ENCODE measurements at places on chromosomes 7 and 10.

DNA sequence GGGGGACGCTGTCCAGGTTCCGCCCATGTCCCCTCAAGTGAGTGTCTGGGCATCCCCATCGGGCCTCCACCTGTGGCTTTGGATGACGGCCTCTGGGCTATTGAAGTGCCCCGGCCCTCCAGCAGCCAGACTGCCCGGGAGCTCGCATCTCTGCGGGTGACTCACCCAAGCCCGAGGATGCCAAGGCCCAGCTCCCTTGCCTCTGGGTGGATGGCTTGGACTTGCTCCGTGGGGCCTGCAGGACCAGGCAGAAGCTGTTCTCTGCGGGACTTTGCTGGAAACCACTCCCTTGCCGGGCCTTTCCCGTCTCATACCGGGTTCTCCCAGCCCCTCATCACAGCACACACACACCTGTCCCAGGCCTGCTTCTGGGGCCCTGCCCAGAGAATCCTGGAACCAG is 22.4 kb downstream of the DPYSL4 start:
- no peak overlapping the region for H3K4me3 ChIP-seq
- no peaks in the 10 kb centered on the region for H3K4me1 ChIP-seq
- no peak overlapping the region for H3K27ac ChIP-seq

GRCh38 chr7:157653827-157654207 is 317.0 kb downstream of the DNAJB6 start:
- H3K36me3 ChIP-seq: peaks cover 5% of the 10 kb centered on the region
- no peaks in the 10 kb centered on the region for H3K27me3 ChIP-seq

DNA sequence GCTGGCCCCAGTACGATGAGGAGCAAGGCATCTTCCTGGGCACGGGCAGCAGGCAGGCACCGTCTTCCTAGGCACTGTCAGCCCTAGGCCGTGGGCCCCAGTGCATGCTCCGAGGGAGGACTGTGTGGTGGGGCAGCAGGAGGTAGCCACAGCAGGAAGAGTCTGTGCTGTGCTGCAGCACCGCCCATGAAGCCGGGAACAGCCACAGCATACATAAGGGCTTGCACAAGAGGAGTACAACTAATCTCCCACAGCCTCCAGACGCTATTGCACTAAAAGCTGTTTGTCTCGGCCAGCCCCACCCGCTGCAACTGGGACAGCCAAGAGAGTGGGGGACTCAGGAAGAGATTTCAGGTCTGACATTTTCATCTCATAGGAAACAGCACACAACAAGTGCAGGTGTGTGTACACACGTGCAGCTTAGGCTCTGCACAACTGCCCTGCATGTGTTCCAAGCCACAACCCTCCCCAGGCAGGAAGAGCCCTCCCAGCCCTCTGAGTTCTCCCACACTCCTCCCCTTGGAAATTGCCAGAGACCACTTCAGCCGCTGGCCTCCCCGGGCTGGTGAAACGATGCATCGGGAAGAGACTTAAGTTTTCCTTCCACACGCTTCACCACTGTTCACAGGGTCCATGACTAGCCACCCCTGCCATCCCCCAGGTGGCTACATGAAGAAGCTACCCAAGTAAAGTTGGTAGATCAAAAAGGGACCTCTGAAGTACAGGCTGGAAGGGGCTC is 88.1 kb upstream of the DDC start:
- H3K27ac ChIP-seq: no peak overlapping the region
- peaks cover 14% of the 10 kb centered on the region for H3K36me3 ChIP-seq
- DNase-seq: no peak
- H3K4me3 ChIP-seq: no peak overlapping the region
- no peaks in the 10 kb centered on the region for H3K27me3 ChIP-seq

GRCh38 chr10:113128450-113129070 is 178.5 kb downstream of the TCF7L2 start:
- DNase-seq: no peak
- peaks cover 25% of the 10 kb centered on the region for H3K4me1 ChIP-seq
- no peak overlapping the region for H3K27ac ChIP-seq

GRCh38 chr10:4312051-4312835 is 513.8 kb upstream of the AKR1E2 start:
- no peaks in the 10 kb centered on the region for H3K27me3 ChIP-seq
- no peaks in the 10 kb centered on the region for H3K4me1 ChIP-seq
- no peaks in the 10 kb centered on the region for H3K36me3 ChIP-seq
- no peak for DNase-seq
